Fibroblast of upper back skin (primary cell): ENCODE measurements at places on chromosomes 1 and 21.

GRCh38 chr21:45130324-45130774, 56.0 kb downstream of the ADARB1 start:
- peak; percentile 68 for DNase-seq

DNA sequence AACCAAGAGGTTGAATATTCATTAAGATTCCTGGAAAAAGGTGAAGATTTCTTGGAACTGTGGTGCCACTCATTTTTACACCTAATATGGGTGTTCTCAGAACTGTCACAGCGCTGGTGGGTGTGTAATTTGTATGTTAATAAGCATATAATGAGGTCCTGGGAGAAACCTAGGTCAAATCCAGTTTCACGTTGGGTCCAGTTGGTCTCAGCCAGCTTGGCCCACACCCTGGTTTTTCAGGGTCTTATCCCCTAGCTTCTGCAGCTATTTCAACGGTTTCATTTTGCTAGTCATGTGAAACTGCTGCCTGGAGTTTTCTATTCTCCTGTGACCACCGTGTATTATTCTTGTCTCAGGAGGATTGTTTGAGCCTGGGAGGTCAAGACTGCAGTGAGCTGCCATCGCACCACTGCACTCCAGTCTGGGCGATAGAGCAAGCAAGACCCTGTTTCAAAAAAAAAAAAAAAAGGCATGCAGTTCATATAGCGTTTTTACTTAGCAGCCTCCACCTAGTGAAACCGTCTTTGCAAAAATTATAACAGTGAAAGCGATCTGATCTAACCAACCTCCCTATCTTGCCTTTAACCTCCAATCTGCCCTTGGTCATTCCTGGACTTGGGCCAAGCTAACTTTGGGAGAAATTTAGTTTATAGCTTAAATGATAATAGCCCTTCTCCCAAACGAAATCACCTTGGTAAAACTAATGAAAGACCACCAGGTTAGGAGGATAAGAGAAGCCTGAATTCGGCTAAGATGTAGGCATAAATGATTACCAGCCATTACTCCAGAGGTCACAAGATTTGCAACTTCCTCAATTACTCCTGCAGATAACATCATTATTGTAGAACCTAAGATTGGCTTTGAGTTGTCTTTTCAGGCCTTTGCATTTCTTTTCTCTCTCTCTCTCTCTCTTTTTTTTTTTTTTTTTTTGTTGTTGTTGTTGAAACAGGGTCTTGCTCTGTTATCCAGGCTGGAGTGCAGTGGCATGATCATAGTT, 44.0 kb downstream of the PTAFR start:
- no peak for DNase-seq

- peak; percentile 88 for DNase-seq
Observed at GRCh38 chr1:94922761-94923331, 4.1 kb downstream of the CNN3 start.

- no peak for DNase-seq
Observed at GRCh38 chr1:184425449-184426277, 38.8 kb downstream of the C1orf21 start.

- no peak for DNase-seq
Observed at GRCh38 chr1:33784876-33785275, 79.0 kb upstream of the HMGB4 start.

DNA sequence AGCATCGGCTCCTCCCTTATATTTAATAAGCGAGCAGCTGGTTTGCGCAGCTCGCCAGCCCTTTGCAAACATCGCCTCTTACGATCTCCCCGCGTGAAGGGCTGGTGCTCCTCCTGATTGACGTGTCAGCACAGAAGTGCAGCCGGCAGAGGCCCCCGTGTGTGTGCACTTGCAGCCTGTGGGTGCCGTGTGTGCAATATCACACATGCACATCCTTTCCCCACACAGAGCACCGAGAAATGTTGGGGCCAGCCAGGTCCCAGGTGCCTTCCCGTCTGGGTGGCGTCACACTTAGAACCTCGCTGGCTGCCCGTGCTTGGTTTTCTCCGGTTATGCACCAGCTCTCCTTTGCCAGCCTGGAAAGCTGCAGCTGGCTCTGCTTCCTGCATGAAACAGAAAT, 126.6 kb upstream of the AJAP1 start:
- DNase-seq, result no peak

DNA sequence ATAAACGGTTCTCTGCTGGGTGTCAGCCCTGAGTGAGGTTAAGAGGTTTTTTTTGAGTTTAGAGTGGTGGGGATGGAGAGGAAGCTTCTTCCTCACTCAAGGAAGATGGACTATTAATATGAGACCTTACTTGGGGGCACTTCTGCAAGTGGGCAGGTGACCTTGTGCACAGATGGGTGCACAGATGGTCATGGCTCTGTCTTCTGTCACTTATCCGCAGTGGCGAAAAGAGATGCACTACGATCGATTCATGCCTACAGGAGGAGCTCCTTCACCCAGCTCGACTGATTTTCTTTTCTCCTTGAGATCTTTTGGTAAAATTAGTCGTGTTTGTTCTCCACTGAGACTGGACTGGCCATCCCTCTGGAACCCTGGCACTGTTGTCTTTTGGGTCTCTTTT, 22.9 kb upstream of the CYYR1 start:
- no peak for DNase-seq

- peak; percentile 98 for DNase-seq
Observed at GRCh38 chr21:29342363-29342957, 43.7 kb downstream of the BACH1 start.

- DNase-seq, result no peak
Observed at GRCh38 chr1:36307601-36308330, 1.6 kb downstream of the SH3D21 start.

GRCh38 chr1:176950736-176951324, 213.7 kb downstream of the ASTN1 start:
- no peak for DNase-seq

DNA sequence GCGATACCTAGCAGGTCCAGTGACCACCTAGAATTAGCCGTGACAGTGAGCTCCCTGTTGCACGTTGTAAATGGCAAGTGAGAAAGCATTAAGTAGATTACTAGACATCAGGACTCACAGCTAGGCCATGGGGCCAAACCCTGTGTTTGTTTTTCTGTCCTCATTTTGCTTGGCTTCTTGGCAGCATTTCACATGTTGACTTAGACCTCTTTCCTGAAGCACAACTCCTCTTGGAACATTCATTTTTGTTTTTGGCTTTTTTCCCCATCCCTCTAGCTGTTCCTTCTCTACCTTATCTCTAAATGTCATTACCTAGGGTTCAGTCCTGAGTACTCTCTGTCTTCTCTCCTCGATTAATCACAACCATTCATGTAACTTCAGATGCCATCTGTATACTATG, 16.9 kb upstream of the PTPN14 start:
- DNase-seq, result no peak

DNA sequence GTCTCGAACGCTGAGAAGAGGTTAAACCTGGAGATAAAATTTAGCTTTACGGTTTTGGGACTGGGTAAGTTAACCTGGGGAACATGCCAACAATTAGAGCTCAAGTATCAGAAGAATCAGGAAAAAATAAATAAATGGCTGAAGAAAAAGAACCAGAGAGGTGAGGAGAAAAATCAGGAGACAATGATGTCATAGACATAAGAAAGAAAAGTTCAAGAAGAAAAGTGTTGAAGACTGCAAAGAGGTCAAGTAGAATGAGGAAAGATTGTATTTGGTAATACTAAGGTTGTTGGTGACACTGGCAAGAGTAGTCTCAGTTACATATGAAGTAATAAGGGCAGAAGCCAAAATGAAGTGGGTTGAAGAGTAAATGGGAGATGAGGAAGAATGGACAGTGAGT, 26.0 kb downstream of the CDKN2C start:
- DNase-seq, result no peak

GRCh38 chr1:153348511-153349362, at the start of gene PGLYRP4:
Gene PGLYRP4 (minus strand): TSS chr1:153348841. CDS start chr1:153347932, 909 bp downstream.
- DNase-seq, result no peak

DNA sequence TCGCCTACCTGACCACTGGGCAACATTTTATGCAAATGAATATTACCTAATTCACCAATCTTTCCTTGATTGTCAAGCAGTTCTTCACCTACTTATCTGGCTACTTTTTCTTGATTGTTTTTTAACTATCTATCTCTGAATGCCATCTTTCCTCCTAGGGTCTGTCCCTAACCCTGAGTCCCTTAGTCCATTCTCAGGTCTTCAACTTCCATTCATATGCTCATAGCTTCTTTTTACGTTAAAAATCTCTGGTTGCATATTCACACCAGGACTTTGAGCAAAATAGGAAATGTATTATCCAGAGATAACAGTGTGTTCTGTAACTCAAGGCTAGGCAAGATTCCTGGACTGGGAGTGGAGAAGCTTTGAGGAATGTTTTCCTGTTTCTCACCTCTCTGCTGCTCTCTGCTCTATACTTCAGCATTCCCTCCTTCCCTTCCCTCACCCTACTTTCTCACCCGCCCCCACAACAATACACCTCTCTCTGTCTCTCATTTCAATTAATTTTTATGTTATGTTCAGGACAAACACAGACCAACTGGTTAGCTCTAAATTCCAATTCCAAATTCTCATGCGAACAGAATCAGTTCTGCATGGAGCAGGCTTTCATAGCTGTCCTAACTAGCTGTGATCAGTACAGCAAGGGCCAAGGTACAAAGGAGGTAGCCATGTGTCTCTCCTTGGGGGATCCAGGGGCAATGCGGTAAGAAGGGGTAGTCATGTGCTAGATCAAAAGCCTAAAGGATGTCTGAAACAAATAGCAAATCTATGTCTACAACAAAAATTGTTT, 278.4 kb downstream of the USH2A start:
- no peak for DNase-seq

GRCh38 chr1:53554592-53555305, 95.5 kb downstream of the DMRTB1 start:
- DNase-seq, result no peak

- DNase-seq, result no peak
Observed at GRCh38 chr1:215137985-215138384, 55.4 kb downstream of the KCNK2 start.

DNA sequence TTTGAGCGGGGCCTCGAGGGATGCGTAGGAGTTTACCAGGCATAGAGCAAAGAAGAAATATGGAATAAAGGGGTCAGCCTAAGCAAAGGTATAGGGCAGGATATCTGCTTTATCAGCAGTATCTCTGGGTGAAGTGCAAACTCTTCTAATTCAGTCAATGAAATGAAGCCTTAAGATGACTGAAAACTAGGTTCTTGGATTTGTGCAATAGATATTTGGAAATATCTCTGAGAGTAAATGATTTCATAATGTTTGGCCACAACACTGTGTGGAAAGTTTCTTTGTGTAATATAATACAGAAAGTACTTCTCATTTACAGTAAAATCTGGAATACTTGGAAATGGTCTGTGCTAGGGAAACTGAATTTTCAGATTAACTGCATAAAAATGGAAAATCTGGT, 26.1 kb downstream of the KCNJ15 start:
- DNase-seq, result peak; percentile 49

GRCh38 chr1:14440166-14440565, 158.3 kb upstream of the KAZN start:
- no peak for DNase-seq

GRCh38 chr1:201708085-201708512, 120.9 kb upstream of the IPO9 start:
- DNase-seq, result peak; percentile 75

DNA sequence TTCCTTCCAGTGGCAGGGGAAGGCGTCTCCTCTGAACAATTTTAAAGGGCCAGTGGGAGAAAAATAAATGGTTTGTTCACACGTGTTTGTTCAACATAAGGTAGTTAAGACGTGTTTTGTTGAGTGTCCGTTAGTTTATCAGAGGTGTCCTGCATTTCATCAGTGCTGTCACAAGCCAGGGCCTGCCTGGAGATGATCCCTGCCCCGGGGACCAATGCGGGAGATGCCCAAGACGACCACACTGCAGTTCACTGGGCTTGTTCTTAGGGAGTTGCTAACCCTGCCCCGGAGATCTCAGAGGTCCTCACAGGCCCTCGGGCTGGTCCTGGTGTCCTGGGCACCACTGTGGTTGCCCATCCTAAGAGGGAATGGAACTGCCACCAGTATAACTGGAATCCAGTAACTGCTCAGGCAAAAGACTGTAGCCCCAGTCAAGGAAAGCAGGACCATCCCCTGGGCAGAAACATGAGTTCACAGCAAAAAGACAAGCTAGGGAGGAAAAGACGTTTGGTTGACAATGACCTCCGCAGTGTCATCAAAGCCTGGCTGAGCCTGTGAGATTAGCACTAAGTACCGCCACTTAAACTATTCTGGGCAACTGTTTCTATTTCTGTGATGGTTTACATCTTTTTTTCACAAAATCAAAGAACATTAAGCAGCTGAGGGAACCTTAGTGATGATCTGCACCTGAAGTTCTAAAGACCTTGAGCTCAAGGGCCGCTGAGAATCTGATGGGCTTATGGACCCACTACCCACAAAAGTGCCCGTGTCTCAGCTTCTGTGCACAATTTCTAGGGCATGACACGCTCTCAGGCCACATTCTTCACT, 44.9 kb upstream of the LIN9 start:
- DNase-seq, result no peak

GRCh38 chr21:14722841-14723483, 176.8 kb upstream of the SAMSN1 start:
- no peak for DNase-seq

- DNase-seq, result no peak
Observed at GRCh38 chr1:244960904-244961303, 96.6 kb upstream of the HNRNPU start.

GRCh38 chr1:21468599-21468998, 28.7 kb downstream of the NBPF3 start:
- peak; percentile 11 for DNase-seq

DNA sequence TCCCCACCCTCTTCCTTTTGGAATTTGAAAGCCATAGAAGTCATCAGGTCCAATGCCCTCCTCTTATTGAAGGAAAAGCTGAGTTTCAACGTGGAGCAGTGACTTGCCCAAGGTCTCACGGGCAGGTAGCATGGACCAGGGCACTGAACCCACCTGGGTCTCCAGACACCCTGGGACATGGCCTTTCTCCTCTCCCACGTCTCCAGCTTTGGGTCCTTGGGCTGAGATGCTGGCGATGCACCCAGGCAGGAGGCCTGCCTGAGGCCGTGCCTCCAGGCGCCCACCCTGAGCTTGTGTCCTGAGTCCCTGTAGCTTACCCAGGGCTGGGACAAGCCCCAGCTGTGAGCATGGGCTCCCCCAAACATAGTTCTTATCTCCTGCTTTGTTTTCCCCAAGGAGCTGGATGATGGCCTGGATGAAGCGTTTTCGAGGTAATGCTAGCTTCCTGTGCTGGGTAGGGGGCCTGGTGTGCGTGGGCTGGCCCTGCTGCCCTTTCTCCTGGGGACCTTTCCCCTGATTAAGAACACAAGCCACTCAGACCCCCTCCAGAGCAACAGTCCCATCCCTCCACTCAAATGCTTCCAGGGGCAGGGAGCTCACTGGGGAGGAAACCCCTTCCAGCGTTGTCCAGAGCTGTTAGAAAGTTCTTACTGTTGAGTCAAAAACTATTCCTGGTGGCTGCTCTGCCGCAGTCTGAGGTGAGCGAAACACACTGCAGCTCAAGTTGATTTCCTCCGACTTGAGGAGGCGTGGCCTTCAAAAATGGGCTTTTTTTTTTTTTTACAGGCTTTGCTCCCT, 21.6 kb downstream of the LDLRAP1 start:
- DNase-seq, result peak; percentile 30

GRCh38 chr21:19013916-19014315, 610.3 kb upstream of the TMPRSS15 start:
- no peak for DNase-seq

DNA sequence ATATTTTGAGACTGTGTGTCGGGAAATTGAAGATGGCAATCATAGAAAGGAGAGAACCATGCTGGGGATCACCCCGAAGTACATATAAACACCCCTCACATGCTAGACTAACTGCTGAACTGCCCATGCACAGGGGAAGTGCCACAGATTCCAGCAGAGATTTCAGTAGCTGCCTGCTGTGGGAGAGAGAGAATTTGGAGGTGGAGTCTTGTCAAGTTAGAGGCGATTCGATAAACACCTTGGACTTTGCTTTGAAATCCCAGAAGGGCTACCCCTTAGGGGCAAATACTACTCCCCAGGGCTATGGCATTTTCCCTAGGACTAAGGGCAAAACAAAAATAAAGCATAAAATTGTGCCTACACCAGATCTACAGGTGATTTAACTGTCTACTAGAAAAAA, 103.3 kb downstream of the PEX14 start:
- DNase-seq, result no peak
